T-helper 2 cell treated with Interferon-gamma antibody and Interleukin-4, amounts not matched to agents 5 μg/mL and 100 μg/mL, for 36 hours (primary cell): ENCODE measurements at places on chromosomes 3 and 15.

- no peak for DNase-seq
These were observed 101.8 kb upstream of the RBMS3 start for GRCh38 chr3:29178809-29179793.

DNA sequence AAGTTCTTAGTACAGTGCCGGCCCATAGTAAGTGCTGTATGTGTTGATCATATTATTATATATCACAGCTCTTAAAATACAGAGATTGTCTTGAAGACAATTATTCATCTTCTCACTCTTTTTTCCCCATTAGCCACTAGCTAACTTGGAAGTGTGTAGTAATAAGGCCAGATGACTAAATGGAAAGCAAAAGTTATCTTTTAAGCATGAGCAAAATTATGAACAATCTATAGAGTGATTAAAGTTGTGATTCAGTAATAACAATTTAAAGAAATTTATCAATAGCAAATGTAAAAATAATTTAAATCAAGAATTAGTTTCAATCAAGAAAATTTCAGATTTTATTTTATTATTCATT is 630.9 kb upstream of the TBL1XR1 start:
- DNase-seq, result no peak

DNA sequence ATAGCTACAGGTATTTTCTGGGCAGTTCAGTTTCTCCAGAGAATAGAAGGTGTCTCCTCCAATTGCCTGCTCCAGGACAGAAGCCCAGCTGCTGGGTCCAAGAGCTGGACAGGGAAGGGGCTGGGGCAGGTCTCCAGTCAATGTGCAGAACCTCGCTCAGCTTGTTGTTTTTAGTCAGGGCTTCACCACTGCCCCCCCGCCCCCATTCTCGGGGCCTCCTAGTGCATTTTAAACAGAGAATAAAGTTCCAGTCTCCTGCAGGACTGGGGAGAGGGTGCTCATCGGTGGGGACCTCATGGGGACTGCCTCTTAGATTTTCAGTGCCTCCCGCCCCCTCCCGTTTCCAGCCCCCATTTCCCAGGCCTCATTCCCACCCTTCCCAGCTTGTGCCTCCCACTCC is 216.6 kb downstream of the XXYLT1 start:
- DNase-seq, result no peak

- peak; percentile 41 for DNase-seq
These were observed 14.1 kb downstream of the FYCO1 start for GRCh38 chr3:45981346-45982074.

- no peak for DNase-seq
These were observed 1229.1 kb downstream of the ROBO2 start for GRCh38 chr3:78268716-78269668.

DNA sequence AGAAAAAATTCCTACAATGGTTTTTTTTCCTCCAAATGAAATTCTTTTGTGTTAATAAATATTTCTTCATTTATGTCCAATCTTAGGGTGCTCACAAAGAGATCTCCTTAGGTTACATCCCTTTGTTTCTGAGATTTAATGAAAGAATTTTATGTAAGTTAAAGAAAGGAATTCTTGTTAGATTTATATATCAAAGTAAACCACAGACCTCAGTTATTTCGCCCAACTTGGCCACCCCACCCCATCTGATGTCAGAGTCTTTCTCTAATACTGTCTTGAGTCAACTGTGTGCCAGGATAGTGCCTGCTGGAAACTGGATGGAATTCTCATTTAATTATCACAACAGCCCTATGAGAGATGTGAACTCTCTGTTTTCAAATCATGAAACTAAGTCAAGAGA is 259.9 kb downstream of the OPA1 start:
- no peak for DNase-seq

DNA sequence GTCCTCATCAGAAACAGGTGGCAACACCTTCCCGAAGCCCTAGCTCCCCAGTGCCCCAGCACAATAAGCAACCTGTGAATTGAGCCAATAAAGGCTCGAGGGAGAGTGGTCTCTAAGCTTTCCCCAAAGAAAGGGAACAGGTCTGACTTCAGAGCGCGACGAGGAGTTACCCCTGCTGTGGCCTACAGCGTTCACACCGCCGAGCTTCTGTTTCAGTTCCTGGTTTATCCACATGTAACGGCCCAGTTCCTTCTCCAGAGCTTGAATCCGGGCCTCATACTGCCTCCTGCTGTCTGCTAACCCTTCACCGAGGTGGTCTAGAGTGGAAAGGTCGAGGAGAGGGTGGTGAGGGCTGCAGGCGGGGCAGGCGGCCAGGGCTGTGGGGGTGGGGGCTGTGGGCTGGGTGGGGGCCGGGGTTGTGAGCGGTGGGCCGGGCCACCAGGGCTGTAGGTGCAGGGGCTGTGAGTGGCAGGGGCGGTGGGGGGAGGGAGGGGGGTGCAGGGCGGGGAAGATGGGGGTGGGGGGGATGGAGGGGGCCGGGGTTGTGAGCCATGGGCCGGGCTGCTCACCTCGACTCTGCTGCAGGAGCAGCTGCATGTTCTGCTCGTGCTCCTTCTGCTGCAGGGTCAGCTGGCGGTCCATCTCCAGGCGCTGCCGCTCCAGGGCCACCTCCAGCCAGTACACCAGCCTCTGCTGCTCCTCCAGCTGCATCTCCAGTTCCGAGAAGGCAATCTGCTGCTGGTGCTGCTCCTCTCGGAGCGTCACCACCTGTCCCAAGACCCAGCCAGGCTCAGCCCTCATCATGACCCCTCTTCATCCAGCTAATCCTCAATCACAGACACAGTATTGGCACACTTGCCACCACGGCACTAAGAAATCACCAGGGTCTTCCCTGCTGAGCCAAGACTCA is 26.2 kb downstream of the KIF7 start:
- DNase-seq, result no peak

GRCh38 chr15:74837482-74838136 is 5.3 kb downstream of the ULK3 start:
- no peak for DNase-seq

GRCh38 chr3:47605652-47606051 is 27.0 kb upstream of the CSPG5 start:
- no peak for DNase-seq

DNA sequence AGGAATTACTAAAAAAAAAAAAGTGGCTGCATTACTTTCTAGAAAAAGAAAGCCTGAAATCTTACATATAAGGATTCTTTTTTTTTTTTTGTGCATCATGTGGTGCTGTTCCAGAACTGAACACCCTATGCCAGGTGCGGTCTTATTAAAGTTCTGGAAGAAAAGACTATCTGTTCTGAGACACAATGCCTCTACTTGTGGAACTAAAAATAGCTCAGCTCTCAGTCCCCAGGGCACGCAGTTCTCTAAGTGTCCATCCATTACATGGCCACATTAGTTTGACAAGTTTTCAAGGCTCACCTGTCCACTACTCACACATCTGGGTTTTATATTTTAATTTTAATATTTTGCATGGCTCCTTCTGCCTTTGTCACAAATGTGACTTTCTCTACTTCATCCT is 126.6 kb upstream of the ADAMTS9 start:
- DNase-seq, result no peak

DNA sequence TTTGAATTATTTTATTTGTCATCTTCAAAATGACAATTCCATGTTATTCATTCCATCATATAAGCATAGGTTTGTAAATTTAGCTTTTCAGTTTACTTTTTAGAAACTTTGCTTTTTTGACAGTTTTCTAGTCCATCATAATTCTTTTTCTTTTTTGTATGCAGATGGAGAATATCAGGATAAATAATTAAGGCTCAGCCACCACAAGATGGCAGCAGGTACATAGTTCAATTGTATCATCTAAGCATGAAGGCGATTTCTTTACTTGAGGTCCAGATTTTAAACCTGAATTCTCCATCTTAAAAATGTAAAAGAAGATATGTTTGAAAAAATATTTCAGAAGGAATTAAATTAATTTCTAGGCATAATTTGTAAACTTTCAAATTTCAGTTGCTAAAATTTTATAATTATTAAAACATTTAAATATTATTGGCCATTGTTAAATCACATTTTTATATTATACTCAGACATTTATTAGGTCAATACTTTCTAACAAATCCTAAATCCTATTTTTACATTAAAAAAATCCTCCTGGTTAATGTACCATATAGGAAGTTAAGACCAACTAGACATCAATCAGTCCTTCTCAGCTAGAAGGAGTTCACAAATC is 15.1 kb downstream of the PLSCR5 start:
- DNase-seq, result no peak

GRCh38 chr3:50562861-50563260 is 4.7 kb downstream of the C3orf18 start:
- DNase-seq, result no peak

- peak; percentile 38 for DNase-seq
These were observed 98.6 kb downstream of the TPRG1 start for GRCh38 chr3:189270248-189270832.

GRCh38 chr15:75620058-75620820 is 5.3 kb downstream of the SNUPN start:
- DNase-seq, result no peak

DNA sequence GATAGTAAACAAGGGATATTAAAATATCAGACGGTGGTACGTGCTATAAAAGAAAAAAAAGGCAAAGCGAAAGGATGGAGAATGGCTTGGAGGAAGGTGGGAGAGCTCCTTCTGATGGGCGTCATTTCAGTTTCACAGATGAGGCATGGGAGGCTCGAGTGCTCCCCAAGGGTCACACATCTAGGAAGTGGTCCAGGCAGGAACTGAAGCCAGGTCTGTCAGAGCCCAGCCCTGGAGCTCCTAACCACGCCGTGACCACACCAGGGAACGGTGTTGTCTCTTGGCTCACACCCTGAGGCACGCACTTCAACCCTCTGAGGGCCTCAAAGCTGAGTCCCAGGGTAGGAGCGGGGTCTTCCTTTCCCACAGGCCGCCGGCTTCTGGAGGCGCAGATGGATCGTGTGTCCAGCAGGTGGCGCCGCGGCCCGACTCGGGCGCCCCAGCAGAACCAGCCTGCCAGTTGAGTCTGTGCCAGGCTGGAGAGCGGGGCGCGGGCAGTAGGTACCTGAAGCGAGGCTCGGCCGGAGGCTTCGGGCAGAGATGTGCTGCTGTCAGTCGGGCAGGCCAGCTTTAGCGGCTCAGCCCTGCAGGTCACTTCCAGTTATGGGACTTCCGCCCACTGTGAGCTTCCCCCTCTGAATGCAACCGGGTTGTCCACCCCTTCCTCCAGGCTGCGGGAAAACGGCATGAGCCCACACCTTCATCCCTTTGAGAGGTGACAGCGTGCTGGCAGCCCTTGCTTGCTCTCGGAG is 68.1 kb downstream of the SLC6A1 start:
- DNase-seq, result peak; percentile 26

GRCh38 chr3:159771865-159772611 is 216.6 kb upstream of the IL12A start:
- DNase-seq, result no peak

DNA sequence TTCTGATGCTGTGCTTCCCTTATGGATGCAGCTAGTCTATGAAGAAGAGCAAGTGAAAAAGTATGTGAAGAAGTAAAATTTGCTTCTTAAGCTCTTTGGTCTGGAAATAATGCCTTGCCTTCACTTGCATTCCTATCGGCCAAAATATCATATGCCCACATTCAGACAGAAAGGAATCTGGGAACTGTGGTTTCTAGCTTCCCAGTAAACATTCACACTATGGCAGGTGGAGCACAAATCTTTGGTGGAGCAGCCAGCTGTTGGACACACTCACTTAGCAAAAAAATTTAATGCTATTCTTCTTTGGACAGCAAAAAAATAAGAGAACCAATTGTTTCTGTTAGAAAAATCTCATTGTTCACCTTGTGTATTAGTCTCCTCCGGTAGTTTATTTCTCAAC is 12.3 kb upstream of the COL6A6 start:
- no peak for DNase-seq

DNA sequence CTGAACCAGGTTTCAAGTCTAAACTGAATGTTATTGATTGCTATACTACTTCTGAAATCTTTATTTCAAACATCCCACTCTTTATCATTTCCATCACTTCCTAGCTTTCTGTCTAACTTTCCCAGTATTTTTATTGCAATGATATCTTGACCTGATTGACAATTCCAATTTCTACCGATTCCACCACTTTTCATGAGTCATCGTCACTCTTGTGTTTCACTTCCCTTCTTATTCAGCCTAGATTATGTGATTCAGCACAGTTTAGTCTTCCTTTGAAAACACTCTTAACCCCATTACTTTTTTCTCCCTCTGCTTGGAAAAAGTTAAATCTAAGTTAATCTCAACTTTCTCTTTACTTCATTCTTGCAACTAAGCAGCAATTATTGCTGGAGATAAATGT is 62.6 kb downstream of the SLC7A14 start:
- DNase-seq, result no peak

- DNase-seq, result no peak
These were observed 39.8 kb downstream of the PXYLP1 start for GRCh38 chr3:141271279-141272030.

DNA sequence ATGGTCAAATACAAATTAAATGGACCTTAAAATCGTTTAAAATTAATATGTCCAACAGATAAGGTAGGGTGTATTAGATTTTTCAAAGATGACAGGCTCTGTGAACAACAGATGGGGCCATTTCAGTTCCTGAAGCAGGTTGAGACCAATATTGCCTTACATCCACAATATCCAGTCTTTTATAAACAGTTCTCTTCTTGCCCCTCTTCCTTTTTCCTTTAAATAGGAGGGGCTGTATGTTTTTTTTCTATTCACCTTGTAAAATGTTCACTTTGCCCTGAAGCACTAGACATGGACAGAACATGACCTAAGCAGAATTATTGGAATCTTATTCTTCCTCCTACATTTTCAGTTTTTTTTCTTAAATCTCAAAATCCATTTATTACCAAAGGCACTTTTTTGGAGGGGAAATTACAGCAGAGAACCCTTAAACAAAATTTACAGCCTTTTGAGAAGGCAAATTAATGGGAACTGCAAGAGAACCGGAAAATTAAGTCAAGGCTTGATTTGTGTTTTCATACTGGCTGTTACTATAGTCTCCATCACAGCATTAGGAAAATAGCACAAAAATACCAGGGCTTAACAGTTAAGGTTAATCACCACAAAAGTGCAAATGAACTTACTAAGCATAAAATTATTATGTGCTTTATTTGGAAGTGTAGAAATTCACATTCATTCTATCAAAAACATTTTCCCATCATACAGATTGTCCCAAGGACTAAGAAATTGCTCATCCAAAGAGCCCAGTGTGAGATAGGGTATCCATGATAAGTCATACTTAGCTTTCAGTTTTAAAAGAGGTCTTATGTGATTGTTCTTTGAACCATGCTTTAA is 55.8 kb downstream of the CMSS1 start:
- DNase-seq, result no peak

DNA sequence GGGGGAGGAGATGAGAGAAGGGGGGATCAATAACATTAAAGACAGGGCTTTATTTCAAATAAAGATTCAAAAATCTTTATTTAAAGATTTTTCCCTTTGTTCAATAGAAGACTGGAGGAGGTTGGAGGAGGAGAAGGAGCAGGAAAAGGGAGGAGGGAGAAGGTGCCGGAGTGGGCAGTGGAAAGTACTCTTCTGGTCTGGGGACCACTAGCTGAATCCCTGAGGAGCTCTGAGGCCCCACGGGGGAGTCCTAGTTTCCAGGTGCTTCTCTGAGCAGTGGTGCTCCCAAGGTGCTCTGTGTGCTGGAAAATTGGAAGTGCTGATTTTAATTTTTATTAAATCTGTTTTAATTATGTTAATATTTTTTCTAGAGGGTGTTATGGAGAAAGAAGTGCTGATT is 19.4 kb upstream of the SEMA4B start:
- DNase-seq, result no peak
